Stimulated activated CD8-positive, alpha-beta memory T cell treated with anti-CD3 and anti-CD28 coated beads, Interleukin-2, amount 100 ng/mL, for 1 hour (primary cell): ENCODE measurements at places on chromosomes 1 and 21.

DNA sequence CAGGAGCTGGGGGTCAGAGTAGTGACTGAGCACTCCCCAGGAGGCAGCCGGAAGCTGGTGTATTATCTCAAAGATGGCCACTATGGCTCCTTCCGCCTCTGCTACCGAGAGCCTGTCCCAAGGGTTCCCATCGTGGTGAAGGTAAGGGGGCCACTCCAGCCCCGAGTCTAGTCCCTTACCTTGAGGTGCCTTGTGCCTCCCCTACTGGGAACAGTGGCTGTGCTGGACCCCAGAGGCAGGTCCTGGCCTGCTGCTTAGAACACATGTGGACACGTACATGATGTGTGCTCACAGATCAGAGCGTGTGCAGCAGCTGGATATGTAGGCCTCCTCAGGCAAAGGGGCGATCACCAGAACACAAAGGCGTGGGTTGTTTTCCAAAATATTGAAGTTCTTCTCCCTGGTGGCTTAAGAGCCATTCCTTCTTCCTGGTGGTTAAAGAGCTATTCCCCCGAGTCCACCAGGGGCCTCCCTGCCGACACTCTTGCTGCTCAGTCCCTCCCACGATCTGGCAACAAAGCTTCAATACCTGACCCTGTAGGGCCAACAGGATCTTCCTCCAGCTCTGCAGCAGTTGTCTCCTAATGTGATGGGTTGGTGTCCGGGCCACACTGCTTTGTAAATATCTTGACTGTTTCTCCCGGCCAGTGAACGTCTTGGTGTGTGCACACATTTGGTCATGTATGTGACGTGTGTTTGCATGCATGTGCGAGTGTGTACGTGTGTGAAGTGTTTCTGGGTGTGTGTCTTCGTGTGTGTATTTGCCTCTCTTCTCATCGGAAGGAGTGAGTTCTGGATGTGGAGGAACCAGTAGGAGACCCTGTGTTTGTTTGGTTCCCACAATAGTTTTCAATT is 68.4 kb upstream of the TINAGL1 start:
- no peak for DNase-seq

- DNase-seq = no peak
Observed at GRCh38 chr1:238606457-238606856, 715.7 kb upstream of the ZP4 start.

DNA sequence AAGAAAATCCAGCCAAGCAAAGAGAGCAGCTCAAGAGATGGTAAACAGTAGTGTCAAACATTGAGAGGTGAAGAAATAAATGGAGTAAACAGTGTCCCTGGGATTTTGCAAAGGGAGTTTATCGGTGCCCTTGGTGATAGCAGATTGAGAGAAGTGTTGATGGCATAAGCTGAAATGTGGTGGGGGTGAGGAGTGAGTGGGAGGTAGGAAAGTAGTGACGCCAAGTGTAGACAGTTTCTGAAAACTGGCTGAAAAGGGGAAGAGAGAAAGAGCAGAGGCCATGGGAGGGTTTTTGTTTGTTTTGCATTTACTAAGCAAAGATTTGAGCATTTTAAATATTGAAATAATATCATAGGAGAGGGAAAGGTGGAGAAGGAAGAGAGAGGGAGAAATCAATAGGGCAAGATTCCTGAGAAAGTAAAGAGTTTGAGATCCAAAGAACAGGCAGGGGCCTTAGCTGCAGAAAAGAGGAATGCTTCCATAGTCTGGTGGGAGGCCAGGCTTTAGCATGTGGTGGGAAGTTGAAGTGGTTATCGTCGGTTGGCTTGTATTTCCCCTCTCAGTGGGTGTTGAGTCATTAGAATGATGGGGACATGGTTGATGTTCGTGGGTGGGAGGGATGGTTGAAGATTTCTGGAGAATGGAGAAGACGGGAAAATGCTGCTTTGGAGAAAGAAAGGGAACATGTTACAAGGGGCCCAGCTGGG is 26.8 kb upstream of the RASAL2 start:
- no peak for DNase-seq

DNA sequence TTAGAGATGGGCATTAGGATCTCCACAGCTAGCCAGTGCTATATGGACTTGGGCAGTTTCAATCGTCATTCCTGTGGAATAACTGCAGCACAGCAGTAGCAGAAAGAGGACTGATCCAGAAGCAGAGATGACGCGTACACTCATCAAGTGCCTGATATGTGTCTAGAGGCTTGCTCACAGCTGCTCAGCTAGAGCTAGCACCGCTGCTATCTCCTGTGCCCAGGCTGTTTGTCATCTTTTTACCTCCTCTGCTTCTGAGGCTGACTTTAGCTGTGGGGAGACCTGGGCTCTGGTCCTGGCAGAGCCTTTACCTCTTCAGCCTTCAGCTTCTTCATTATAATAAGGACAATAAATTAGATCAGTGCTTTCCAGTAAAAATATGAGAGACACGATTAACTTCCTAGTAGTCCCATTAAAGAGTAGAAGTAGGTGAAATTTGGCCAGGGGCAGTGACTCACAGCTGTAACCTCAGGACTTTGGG is 5.3 kb downstream of the TENT5C start:
- DNase-seq = no peak

GRCh38 chr1:15738416-15739113 is 2.5 kb downstream of the SLC25A34 start:
- DNase-seq = no peak

DNA sequence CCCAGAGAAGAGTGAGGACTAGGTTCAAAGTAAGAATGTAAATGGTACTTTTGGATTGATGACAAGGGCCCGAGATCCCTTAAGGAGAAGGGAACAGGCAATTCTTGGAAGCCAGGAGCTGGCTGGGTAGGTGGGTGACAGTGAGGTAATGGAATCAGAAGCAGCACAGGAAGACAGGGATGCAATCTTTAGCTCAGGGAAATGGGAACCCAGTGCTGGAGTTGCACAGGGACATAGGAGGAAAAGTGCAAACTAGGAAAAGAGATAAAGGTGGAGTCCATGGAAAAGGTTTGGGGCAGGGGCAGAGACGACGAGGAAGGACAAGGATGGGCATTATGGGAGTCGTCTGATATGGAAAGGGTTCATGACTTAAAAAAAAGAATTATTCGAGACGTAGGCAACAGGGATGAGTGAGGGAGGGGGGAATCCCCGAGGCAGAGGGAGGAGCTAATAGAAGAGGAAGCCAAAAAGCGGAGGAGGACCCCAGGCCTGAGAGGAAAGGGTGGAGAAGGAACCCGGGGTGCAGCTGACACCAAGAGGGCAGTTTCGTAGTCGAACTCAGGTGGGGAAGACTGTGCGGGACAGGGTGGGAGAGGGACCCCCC is 495 bp downstream of the PI4KB start:
- DNase-seq = no peak

DNA sequence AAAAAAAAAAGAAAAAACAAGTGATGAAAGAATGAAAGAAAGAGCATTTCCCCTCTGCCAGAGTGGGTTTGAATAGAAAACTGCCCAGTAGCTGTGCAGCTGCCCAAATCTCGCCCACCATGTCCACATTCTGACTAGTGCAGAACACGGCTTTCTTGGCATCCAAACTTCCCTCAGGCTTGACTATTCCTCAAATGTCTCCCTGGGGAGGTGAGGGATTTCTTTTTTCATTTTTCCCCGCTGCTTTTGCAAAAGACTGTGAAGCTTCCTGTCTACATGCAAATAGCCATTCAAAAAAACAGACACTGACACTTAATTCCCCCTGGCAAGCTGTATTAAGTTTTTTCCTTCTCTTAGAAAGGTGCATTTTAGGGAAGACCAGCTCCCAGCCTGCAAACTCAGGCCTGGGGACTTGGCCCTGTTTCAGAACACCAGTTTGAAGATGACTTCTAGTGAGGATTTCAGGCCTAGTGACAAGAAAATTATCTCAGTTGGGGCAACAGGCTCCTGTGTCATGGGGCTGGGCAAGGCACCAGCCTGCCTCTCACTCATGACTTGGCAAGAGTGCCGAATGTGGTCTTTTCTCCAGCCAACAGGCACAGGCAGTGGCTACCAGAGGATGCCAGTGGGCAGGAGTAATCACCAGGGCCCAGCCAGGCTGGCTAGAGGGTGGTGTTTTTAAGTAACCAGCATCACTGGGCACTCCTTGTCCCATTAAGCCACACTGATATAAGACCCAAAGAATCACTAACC is 178.1 kb upstream of the NFIA start:
- no peak for DNase-seq

- DNase-seq = no peak
Observed at GRCh38 chr1:8362701-8363101, 44.8 kb downstream of the SLC45A1 start.

- no peak for DNase-seq
Observed at GRCh38 chr1:26626994-26627393, 68.8 kb upstream of the ARID1A start.

DNA sequence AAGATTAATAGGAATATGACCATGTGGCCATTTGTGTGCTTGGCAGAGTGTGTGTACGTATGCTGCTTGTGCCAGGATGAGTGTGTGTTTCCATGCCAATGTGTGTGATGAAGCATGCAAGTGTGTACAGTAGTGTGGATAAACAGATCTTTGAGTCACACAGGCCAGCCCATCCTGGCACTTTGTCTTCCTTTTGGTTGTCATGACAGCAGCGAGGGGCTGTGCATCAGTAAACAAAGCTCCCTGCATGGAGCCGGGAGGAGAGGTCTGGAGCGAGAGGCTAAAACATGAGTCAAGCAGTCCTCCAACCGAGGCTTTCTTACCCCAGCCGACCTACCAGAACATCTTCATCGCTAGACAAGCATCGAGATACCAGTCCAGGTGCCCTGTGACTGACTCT is 221.2 kb downstream of the CACNA1E start:
- DNase-seq = no peak

DNA sequence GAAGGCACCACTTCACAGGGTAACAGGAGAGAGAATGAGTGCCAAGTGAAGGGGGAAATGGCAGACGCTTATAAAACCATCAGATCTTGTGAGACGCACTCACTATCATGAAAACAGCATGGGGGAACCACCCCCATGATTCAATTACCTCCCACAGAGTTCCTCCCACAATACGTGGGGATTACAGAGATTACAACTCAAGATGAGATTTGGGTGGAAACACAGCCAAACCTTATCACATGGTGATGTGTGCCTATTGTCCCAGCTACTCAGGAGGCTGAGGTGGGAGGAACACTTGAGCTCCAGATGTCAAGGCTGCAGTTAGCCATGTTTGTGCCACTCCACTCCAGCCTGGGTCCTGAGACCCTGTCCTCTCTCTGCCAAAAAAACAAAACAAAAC is 56.0 kb upstream of the DSCAM start:
- no peak for DNase-seq

DNA sequence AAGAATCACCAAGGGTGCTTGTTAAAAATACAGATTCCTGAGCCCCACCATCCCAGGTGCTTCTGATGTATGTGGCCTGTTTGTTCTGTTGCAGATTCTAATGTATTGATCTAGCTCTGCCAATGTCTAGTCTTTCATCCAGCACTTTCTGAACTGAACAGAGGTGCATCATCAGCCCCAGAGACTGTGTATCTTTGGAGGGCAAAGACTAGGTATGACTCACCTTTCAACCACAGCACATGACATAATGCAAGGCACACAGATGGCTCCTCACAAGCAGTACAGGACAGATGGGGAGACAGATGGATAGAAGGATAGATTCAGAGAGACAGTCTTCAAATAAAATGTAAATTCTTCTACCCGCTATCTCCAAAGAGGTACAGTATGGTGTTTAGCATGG is 32.3 kb downstream of the CD58 start:
- no peak for DNase-seq

GRCh38 chr1:15046487-15047165 is 106.9 kb upstream of the TMEM51 start:
- DNase-seq = peak; percentile 11

DNA sequence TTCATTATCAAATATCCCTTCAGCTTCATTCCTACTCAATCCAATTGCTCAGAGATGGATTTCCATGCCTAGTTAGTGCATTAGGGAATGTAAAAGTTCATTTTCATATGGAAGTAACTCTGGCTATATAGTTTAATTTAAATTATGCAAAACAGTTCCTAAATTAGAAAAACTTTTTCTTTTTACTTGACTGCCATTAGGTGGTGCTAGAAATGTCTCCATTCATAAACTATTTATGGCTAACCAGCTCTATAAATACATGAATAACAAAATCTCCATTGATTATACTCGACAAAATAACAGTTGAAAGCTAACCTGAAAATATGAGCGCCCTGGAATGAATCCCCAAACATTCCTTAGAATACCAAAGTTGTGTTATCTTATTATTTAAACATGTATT is 311.4 kb downstream of the USH2A start:
- DNase-seq = no peak

DNA sequence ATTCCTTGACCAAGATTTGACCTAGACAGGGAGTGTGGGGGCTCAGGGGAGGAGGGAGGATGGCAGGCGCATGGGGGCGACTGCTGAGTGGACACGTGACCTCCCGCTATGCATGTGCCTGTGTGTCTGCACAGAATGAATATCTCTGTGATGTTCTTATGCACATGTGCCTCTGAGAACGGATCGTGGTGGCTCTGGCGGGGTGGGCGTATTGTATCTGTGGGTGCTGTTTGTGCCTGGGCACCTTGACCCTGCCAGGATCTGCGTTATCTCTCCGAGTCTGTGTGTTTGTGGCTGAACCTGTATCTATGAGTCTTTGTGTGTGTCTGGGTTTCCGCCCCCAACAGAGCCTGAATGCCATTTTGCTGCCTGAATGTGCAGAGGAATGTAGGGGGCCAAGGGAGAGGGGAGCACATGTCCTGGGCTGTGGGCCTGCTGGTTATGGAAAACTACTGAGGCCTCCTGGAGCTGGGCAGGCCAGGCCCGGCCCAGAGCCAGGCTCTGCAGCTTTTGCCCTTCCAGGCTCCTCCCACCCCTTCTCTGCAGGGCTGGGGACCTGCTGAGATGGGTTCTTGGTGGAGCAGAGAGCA is 102.5 kb downstream of the EBNA1BP2 start:
- DNase-seq = no peak

DNA sequence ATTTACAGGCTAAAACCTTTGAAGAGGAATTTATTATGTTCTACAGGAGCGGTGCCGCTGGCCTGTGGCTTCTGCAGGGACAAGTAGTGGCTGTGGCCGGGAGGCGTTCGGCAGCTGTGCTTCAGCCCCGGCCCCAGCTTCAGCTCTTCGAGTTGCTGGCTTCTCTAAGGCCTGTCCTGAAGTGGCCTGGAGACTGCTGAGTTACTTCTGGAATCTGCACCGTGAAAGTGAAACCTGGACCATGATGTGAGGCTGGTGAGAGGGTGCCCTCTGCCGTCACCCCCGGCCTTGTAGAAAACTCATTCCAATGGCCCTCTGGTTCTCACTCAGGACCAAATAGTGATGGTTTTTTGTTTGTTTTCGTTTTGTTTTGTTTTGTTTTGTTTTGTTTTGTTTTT is 48.1 kb downstream of the PRKCZ start:
- no peak for DNase-seq
